ENCODE measurements at places on chromosomes 3 and 15. TPM values are rescaled to one million over a fixed set of nuclear protein-coding genes. Genes with fewer than 3 reads are reported as not detected.

GRCh38 chr15:55407498-55408011 lies 604 bp downstream of the CCPG1 start:
- peak overlapping the region; percentile 97 for H3K27ac ChIP-seq
- H3K4me1 ChIP-seq, result peaks cover 34% of the 10 kb centered on the region
- no peaks in the 10 kb centered on the region for H3K27me3 ChIP-seq

GRCh38 chr15:79067969-79068368 lies 22.6 kb downstream of the RASGRF1 start:
- peak; percentile 63 for DNase-seq
- H3K27ac ChIP-seq, result no peak overlapping the region
- H3K36me3 ChIP-seq, result no peaks in the 10 kb centered on the region
- peaks cover 32% of the 10 kb centered on the region for H3K4me1 ChIP-seq

ITGA11 gene
- polyA plus RNA-seq, result 2.4 TPM

DNA sequence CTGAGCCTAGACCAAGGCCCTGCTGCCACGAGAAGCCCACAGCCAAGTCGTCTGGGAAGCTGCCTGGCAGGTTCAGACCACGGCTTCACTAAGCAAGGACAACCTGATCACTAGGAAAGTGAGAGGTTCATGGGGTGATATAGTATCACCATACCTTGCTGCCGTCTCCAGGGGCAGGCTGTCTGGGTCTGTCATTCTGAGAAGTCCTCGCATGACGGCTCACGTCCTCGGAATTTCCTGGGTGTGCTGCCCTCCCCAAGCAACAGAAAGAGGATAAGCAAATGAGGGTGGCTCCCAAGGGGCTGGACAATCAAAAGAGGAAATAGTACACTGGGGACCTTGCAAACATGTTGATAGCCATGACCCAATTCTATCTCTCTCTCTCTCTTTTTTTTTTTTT lies 207.4 kb upstream of the IGF1R start:
- no peak overlapping the region for H3K27ac ChIP-seq
- DNase-seq, result no peak
- H3K36me3 ChIP-seq, result no peaks in the 10 kb centered on the region

SCG5 gene
- 5.7 TPM for polyA plus RNA-seq

DNA sequence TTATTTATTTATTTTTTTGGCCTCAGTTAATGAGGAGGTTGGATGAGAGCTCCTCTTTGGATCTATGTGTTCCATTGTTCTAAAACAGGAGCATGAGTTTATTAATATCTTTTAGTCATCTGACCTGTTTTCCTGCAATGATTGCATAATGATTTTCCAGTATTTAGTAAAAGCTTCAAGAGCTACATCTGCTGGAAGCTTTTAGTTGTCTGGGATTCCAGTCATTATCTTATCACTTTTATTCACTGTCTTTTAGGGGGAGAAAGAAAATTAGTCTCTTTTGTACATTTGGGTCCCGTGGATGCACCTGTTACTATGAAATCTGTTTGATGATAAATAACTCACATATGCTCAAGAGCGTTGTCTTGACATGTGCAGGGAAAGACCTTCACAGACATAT lies 1270.0 kb downstream of the ROBO1 start:
- H3K4me3 ChIP-seq, result no peak overlapping the region
- no peak overlapping the region for H3K27ac ChIP-seq
- H3K4me1 ChIP-seq, result peaks cover 13% of the 10 kb centered on the region
- DNase-seq, result no peak
- no peaks in the 10 kb centered on the region for H3K36me3 ChIP-seq
- H3K27me3 ChIP-seq, result no peaks in the 10 kb centered on the region

DNA sequence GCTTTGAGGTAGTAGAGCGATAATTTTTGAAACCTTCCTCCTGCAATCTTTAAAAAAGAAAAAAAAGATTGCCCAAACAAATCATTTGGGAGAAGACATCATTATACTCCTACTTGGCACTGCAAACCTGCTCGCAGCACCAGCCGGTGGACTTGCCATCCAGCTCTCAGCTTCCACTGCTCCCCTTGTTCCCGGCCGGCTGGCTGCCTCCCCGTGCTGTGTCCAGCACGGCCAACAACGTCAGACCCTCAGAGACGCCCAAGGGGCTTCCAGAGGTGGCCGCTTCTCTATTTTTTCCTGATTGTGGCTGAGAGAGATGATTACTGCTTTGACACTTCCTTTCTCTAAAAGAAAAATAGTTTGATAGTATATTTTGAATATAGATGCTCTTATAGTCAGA lies 3.0 kb upstream of the BFSP2 start:
- no peaks in the 10 kb centered on the region for H3K36me3 ChIP-seq
- H3K27ac ChIP-seq, result no peak overlapping the region
- H3K4me3 ChIP-seq, result no peak overlapping the region
- H3K4me1 ChIP-seq, result no peaks in the 10 kb centered on the region
- no peak for DNase-seq
- no peaks in the 10 kb centered on the region for H3K27me3 ChIP-seq

Measured in sigmoid colon (tissue), 7 donors.